ENCODE measurements at places on chromosomes 1 and 21.

DNA sequence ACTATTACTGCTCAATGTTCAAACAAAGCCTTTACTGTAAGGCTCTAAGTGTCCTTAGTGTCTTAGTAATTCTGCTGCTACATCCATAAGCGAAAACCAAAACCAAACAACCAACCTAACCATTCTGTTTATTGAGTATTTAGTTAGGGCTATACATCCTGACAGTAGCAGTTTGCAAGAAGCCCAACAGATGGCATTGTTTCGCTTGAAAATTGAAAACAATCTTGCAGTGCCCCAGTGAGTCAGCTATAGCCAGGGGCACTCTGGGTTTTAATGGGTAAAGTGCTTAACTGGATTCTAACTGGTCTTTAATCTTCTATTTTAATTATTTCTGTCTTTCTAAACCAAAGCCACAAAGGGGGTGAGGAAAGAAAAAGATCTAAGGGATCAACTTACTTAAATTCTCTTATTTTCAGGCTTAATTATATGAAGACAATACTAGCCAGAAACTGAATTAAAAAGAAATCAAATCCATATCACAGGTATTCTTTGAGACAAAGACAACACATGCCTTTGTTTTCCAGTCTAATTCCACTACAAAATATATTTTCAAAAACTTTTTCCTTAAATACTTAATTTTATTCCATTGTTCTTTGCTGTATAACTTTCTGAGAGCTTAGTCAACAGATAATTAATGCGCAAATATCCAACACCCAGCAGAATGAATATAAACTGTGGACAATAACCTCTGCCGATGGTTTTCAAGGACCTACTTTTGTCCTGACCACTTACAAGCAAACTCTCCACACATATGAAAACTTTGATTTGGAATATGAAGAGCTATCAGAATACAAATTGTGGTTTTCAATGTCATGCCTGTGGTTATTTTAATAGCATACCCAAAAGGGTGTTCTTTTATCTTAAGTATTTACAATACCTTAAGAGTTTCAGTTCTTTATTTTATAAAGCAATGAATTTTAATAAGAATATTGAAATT lies 15.2 kb downstream of the POGZ start:
- peaks cover 5% of the 10 kb centered on the region for H3K36me3 ChIP-seq
- H3K27me3 ChIP-seq = no peaks in the 10 kb centered on the region
- peak; percentile 88 for DNase-seq
- peak overlapping the region; percentile 51 for H3K27ac ChIP-seq

DNA sequence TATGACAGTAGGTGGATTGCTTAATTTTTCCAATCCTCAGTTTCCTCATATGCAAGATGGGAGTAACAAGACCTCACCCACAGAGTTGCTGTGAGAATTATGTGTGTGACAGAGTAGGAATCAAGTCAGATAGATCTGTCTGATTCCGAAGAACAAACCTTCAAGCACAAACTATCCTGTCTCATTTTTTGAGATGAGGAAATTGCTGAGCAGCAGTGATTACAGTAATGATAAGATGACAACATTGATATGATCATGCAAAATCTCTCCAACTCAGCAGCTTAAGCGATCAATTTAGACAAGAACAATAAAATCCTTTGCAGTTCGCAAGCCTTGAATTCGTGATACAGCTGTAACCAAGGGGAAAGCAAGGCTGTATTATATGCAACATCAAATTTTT lies 474.1 kb downstream of the OMA1 start:
- no peaks in the 10 kb centered on the region for H3K4me1 ChIP-seq
- H3K27me3 ChIP-seq = no peaks in the 10 kb centered on the region
- H3K36me3 ChIP-seq = no peaks in the 10 kb centered on the region

DNA sequence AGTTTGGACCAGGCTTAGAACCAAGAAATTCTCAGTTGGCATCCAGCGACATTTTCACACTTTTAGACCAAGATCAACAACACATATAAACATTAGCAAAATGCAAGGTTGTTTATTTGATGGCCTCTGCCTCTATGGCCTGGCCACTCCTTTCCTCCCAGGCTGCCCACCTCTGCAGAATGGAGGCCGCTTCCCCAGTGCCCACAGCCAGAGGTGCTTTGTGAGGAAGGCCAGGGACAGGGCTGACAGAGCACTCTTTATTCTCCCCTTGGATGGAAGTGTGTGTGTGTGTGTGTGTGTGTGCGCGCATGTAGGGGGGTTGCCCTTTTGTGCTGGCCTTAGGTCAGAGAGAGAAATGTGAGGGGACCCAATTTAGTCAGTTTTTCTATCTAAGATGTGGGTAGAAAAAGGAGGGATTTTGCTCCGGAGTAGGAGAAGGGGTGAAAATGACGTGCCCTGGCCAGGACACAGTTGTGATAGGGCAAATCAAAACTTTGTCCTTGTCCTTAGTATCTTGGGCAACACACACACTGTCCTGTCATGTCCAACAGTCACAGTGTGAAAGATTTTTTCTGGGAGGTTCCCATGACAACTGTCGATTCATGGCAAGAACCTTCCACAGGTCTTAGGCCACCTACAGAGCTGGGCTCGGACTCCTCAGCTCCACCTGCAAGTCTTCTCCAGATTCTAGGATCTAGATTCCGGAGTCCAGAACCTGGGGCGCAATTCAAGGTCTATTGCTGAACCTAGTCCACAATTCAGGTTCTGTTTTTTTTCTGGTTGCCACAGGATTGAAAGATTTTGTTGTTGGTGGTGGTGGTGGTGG lies 104.9 kb upstream of the SLC2A1 start:
- no peak overlapping the region for H3K4me3 ChIP-seq
- H3K4me1 ChIP-seq = peaks cover 14% of the 10 kb centered on the region
- no peaks in the 10 kb centered on the region for H3K36me3 ChIP-seq
- no peak for DNase-seq
- H3K27ac ChIP-seq = no peak overlapping the region

- H3K4me3 ChIP-seq = no peak overlapping the region
- no peak overlapping the region for H3K27ac ChIP-seq
- H3K27me3 ChIP-seq = no peaks in the 10 kb centered on the region
- DNase-seq = peak; percentile 24
Measured at GRCh38 chr21:38333301-38334272, 76.8 kb downstream of the KCNJ15 start.

GRCh38 chr1:10861822-10862221 lies 65.4 kb upstream of the CASZ1 start:
- H3K27me3 ChIP-seq = peaks cover 79% of the 10 kb centered on the region
- peaks cover 7% of the 10 kb centered on the region for H3K4me1 ChIP-seq
- H3K27ac ChIP-seq = no peak overlapping the region
- H3K4me3 ChIP-seq = no peak overlapping the region
- H3K36me3 ChIP-seq = no peaks in the 10 kb centered on the region

- H3K4me1 ChIP-seq = no peaks in the 10 kb centered on the region
- H3K4me3 ChIP-seq = no peak overlapping the region
- DNase-seq = no peak
- H3K27me3 ChIP-seq = no peaks in the 10 kb centered on the region
- H3K27ac ChIP-seq = no peak overlapping the region
Measured at GRCh38 chr1:96833376-96833775, 111.8 kb downstream of the PTBP2 start.

DNA sequence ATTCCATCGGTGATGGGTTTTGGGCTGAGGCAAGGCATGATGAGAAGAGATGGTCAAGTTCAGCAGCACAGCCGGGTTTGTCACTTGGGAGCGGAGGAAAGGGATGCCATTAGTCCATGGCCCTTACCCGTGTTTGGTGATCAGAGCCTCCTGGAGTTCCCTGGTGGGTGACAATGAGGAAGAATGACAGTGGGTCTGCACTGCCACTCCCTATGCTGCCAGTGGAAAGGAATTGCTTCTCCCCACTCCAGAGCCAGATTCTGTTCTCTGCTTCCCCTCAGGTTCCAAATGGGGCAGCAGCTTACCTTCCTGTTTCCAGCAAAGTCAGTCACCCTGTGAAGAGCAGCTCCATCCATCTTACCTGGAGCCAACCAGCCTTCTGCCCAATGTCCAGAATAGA lies 393.1 kb downstream of the PTPRU start:
- H3K4me3 ChIP-seq = no peak overlapping the region
- H3K27me3 ChIP-seq = no peaks in the 10 kb centered on the region
- no peak for DNase-seq

- H3K4me1 ChIP-seq = no peaks in the 10 kb centered on the region
- no peak overlapping the region for H3K4me3 ChIP-seq
- H3K27ac ChIP-seq = no peak overlapping the region
- H3K36me3 ChIP-seq = no peaks in the 10 kb centered on the region
Measured at GRCh38 chr1:29488086-29488793, 251.9 kb downstream of the PTPRU start.

- peaks cover 80% of the 10 kb centered on the region for H3K27me3 ChIP-seq
- peaks cover 2% of the 10 kb centered on the region for H3K4me1 ChIP-seq
- no peak overlapping the region for H3K27ac ChIP-seq
- no peak for DNase-seq
- no peak overlapping the region for H3K4me3 ChIP-seq
- no peaks in the 10 kb centered on the region for H3K36me3 ChIP-seq
Measured at GRCh38 chr1:40653851-40654537, 11.5 kb downstream of the RIMS3 start.

DNA sequence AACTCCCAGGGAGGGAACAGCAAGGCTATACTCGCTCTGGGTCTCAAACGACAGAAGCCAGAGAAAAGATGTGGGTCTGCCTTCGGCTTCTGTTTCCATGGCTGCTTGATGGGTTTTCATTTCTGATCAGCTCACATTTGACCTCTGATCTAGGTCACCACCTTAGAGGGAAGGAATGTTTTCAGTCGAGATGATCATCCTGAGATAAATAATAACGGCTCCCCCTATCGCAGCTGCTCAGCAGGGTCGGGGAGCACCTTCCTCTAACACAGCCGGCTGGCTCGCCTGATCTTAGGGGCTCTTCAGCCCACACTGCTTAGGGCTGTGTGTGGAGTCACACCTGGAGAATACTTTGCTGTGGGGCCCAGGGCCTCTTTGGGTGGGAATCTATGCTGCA lies 53.1 kb upstream of the ZNF648 start:
- H3K4me1 ChIP-seq = peaks cover 2% of the 10 kb centered on the region
- H3K27me3 ChIP-seq = peaks cover 39% of the 10 kb centered on the region
- H3K27ac ChIP-seq = no peak overlapping the region
- no peak overlapping the region for H3K4me3 ChIP-seq

DNA sequence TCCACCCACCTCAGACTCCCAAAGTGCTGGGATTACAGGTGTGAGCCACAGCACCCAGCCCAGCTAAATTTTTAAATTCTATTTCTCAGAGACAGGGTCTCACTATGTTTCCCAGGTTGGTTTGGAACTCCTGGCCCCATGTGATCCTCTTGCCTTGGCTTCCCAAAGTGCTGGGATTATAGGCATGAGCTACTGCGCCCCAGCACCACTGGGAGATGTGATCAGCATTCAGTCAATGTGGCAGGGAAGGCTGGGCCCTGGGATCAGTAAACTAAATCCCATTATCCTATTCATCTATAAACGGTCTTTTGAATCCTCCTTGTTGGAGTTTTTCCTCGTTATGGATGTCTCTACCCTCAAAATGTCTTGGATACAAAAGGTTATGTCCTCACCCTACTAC lies 113.5 kb downstream of the PGBD5 start:
- H3K4me3 ChIP-seq = no peak overlapping the region
- no peaks in the 10 kb centered on the region for H3K36me3 ChIP-seq
- H3K27ac ChIP-seq = no peak overlapping the region
- H3K27me3 ChIP-seq = peaks cover 40% of the 10 kb centered on the region
